Epithelial cell of esophagus (primary cell): ENCODE measurements at places on chromosomes 3 and 15.

DNA sequence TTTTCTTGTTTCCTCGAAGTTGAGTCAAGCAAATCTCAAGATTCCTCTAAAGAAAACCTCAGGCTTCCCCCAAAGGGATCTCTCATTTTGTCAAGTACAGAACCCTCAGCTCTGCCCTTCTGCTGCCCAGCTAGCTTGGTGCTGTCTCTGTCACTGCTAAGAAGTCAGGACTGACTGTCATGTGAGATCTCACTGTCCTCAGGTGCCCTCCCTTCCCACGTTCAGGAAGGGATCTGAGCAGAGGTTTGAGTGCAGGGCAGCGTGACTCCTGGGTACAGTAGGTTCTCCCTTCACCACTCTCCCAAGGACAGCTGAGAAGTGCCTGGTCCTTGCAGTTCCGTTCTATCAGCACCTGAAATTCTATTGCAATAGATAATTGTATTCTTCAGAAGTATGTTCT, 229.7 kb downstream of the SLCO3A1 start:
- no peak for DNase-seq

DNA sequence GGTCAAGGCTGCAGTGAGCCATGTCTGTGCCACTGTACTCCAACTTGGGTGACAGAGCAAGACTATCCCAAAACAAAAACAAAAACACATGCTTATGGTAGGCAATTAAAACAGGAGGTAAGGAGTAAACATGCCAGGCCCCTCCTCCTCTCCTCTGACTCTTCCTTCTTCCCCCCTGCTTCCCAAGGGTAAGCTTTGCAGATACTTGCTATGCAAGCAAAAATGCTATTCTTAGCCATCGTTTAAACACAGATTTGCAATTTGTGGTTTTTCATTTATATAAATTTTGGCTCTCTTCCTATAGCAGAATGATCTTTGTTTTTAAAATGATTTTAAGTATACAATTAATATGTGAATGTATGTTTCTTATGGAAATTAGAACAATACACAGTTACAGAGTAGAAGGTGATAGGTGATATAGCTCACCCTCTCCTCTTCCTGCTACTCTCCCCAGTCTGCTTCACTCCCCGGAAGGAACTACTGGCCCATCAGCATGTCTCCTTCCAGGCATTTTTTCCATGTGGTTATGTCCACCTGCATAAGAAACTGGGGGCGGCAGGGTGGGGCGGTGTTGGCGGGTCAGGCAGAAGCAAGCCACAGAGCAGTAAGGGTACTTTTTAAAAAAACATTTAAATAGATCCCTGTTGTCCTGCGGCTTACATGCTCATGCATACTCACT, 42.1 kb downstream of the IGF1R start:
- no peak for DNase-seq

GRCh38 chr3:110799271-110799670, 272.3 kb upstream of the NECTIN3 start:
- DNase-seq, result peak; percentile 94

GRCh38 chr15:73697033-73697467, 12.9 kb downstream of the CD276 start:
- peak; percentile 91 for DNase-seq

DNA sequence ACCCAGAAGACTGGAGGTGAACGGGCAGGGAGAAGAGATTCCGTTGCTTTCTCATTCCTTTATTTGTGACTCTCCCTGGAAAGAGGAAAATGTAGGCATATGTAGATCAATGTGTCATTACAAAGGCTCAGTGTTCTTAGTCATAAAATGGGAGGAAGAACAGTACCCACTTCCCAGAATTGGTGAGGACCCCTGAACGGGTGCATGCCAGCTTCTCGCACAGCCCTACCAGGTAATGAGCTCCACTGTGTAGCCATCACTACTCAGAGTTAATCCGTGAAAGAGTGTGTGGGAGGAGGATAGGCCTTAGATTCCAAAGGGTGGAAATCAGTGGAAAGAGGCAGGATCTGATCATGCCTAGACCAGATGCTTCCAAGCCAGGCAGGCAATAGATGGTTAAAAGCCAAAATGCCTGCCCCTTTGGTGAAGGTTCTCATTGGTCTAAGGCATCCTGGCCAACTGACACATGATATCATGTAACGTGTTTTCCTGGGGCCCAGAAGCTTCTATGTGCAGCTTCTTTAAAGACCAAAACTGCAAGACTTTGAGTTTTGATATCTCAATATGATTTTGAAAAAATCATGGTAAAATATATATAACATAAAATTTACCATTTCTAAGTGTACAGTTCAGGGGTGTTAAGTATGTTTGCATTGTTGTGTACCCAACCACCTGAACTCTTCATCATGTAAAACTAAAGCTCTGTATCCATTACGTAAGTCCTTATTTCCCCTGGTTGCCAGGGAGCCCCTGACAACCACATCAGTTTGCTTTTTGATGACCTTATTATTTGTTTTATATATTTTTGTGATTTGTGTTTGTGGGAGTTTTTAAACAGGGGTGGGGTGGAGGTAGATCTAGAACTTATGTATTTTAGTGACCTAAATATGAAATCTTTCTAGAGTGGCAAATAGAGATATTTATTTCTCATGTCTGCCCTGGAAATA, 402.2 kb upstream of the CFAP20DC start:
- peak; percentile 41 for DNase-seq

DNA sequence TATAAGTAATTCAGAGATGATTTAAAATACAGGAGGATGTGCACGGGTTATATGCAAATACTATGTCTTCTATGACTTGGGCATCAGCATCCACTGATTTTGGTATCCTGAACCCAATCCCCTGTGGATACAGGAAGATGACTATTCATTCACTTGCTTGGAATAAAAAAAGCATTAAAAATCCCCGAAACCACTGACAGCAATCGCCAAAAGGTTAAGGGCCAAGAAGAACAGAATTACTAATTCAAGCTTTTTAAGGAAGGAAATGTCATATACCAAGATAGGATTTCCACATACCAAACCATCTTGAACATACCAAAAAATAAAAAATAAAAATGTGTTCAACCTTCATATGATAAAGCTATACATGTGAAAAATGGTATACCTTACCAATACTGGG, 93.7 kb downstream of the DLG1 start:
- no peak for DNase-seq

DNA sequence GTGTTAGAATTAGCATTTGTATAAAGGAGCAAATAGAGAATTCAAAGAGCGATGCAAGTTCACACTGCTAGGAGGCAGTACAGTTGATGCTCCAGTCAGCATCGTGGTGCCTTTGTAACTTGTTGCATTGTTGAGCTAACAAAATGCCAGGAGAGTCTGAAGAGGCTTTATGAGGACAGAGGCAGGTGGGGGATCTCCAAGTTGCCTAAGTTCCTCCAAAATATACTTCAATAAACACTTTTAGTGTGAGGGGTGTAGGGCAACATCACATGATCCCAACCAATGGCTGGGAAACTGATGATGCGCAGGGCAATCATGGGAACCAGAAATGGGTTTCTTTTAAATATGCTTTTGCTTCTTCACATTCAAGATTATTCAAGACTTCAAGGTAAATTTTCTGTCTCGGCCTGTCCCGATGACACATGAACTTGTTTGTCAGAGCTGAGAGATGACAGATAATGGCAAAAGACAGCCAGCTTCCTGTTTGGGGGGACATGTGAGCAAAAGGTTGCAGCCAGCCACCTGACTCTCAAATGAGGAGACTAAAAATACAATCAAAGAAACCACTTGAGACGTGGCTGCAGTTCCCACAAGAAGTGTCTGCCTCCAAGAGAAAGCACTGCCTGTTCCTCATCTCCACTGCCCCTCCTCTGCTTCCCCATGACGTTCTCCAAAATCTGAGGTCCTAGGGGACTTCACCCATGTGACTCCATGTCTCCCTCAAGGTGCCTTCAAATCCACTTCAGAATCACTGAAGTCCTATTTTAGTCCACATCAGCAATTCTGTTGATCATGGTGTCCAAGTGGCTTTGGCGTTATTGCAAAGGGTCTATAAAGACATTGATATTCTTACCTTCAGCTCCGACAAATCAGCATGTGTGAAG, 39.3 kb downstream of the KLHL6 start:
- DNase-seq, result peak; percentile 53

DNA sequence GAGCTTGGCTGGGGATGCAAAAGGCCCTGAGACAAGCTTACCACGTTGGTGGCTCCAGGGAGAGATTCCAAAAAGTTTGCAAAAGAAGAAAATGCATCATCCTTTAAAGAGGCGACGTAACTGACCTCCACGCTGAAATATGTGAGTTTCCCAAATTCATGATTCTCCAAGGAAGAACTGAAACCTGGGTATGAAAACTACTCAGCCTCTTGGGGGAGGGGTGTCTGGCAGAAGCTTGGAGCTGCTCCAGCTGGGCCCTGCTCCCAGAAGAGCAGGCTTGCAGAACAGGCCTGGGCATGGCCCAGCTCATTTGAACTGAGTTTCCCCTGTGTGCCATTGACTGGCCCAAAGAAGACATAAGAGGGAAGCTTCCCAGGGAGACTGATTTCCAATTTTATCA, 20.5 kb downstream of the CPN2 start:
- peak; percentile 97 for DNase-seq

DNA sequence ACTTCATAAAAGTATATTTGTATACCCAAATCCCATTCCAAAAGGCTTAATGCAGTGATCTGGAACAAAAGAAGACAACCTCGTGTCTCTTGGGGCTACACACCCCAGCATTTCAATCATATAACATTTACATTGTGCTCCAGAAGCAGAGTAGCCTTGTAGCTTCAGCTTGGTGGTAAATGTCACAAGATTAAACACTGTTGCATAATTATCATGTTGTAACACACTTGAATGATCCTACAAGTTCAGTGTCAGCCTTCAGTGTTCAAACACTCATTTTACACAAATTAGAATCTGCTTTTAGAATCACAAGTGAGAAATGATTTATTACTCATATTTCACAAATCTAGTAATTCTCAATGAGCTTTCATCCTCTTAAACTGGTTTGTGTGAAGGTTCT, 122.6 kb downstream of the CNTN3 start:
- DNase-seq, result no peak

DNA sequence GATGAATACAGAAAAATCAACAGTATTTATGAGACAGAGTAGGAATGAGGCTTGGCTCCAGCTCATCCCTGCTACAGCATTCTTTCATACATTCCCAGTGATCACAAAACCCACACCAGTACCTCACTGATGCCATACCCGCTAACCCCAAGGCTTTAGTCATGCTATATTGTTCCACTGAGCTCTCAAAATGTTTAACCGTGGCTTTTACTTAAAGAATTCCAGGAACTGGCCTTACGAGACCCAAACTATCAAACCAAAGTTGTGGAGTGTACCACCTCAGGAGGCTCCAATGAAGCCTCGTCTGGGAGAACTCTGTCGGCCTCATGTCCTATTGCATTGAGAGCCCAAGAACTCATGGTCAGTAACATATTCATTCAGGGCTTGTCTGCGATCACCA, 278.9 kb downstream of the ULK4 start:
- peak; percentile 4 for DNase-seq

DNA sequence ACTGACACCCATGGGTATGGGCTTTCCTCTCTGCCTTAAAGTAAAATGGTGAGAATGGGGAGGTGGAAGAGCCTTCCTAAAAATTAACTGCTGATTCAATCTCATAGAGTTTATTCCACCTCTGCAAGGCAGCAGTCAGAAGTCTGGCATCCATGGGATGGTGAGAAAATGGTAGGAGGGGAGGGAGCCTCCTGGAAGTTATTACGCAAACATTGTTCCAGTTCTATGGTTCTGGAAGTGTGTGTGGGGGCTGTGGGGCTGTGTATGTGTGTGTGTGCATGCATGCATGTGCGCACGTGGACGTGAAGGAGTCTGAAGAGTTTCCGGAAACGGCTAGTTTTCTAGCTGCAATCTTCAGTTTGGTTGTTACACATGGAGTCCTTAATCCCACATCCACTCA, 177.6 kb downstream of the KCNAB1 start:
- DNase-seq, result no peak

DNA sequence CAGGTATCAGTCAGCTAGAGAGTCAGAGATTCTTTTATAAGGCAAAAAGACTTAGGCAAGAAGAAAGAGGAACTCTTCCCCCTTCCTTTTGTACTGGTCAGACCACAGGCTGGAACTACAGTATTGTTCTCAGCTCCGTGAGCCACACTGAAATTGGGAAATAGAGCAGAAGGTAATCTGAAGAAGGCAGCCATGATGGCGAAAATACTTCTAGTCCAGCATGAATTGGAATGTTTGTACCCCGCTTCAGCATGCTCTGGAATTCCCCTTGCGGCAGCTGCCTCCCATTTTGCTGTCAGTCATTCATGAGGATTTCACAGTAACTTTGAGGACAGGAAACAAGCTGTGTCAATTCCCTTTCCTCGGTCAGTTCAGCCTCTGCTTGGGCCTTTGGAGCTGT, 96.2 kb downstream of the CORO2B start:
- DNase-seq, result peak; percentile 89

DNA sequence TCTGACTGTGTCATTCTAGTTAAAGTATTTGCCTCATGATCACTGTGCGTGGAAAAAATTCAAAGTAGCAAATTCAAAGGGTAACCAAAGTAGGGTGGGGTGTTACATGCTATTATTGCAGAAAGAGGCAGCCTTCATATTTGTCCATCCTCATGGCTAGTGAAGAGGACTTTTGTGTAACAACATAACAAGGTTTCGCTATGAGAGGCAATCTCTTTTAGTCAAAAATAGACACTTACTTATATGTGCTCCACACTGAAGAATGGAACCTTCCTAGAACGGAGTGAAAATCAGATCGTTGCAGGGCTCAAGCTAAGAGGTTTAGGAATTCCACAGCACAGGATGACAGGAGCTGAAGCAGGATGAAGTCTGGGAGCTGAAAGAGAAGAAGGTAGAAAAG, 345.1 kb upstream of the CBLB start:
- no peak for DNase-seq

GRCh38 chr15:85444122-85444745, 63.8 kb downstream of the AKAP13 start:
- DNase-seq, result no peak

GRCh38 chr3:279325-279724, 82.8 kb downstream of the CHL1 start:
- DNase-seq, result no peak

GRCh38 chr15:73493922-73494321, 51.0 kb downstream of the REC114 start:
- DNase-seq, result peak; percentile 16

DNA sequence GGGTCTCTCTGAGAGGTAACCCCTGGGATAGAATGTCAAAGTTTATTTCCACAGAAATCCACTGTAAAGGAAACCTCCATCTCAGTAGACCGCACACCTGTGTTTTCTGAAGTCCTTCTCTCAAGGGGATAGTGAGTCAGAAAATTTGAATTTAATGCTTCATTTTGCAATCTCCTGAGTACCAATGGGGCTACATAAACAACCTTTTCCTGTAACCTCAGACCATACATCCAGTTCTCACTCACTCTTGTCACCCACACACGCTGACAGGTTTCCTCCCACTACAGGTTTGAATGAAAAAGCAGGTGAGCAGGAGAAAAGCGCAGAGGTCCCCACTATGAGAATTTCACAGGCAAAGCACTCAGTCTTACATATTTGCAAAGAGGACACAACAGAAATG, 165.3 kb upstream of the MCTP2 start:
- DNase-seq, result peak; percentile 35

DNA sequence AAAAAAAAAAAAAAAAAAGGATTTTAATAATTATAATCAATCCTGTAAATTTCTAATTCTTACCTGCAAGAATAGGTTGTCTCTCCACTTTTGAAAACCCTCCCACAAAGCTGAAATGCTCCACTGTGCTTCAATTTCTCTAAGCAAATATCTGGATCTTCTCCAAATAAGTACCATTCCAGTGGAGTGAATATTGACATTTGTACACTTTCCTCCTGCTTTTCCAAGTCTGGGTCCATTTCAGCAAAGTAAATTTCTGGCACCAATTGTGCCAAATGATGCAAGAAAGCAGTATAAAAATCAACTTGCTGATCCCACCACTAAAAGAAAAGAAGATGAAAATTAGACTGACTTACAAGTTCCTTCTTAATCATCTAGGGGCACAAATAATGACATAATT, 19.9 kb downstream of the UBR1 start:
- no peak for DNase-seq
